ENCODE measurements at places on chromosomes 5 and 9.

GRCh38 chr5:40716590-40716989 is 36.9 kb downstream of the PTGER4 start:
- no peak for DNase-seq

DNA sequence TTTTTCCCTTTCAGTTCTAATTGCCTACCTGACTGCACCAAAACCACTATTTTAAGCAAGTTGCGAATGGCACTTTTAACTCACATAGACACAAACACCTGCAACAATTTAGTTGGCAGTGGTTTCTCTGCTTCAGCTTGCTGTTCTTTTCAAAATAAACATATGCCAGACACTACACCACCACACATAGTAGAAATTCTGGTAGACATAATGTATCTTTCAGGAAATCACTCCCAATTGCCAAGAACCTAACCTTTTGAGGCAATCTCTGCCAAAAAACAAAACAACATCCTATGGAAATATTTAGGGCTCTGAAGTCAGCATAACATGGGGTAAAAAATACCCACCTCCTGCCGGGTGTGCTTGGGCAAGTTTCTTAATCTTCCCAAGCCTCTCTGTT is 27.7 kb downstream of the GLIS3 start:
- no peak for DNase-seq

GRCh38 chr9:136086213-136086881 is 8.7 kb downstream of the NACC2 start:
- DNase-seq, result no peak

- DNase-seq, result no peak
Observed at GRCh38 chr5:61999371-61999770, 306.6 kb upstream of the KIF2A start.

DNA sequence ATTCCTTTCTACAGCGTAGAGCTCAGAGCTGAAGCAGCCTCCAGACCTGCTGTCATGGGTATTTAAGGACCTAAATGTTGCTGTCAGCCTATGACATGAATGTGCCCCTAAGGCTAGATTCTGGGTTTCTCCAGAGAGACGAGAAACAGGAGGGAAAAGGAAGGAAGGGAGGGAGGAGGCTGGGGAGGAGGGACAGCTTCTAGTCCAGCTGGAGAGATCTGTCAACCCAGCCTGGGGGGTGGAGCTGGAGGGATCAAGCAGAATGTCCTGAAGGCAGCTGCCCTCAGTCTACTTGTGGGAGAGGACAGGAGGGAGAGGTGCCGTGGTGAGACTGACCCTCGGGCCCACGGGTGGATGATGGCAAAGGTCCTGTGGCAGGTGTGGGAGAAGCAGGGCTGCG is 1.1 kb upstream of the DBH start:
- DNase-seq, result no peak

GRCh38 chr5:65338606-65339151 is 143.0 kb downstream of the ADAMTS6 start:
- no peak for DNase-seq

- DNase-seq, result no peak
Observed at GRCh38 chr5:141618030-141618803, 583 bp downstream of the DIAPH1 start.

DNA sequence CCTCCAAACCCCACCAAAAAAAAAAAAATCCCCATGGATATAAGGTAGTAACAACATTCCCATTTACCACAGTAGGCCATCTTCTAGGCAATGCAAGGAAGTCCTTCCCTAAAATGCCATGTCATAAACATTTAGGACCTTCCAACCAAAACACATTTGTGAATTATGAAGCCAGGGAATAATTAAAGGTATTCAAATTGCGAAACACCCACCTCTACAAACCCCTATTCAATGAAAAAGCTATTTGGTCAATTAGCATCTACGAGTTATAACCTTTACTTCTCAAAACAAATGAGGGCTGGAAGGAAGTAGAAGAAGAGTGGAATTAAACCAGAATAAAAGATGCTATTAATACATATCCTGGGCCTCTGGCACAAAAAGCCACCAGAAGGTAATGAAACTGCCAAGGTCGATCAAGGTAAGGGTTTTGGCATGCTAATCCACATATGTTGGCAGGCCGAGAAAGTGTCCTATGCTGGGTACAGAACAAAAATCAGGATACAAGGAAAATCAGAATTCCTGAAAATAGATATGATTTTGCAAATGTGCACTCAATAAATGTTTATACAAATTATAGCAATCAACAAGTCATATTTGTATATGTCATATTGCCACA is 47.7 kb downstream of the MTMR12 start:
- no peak for DNase-seq

DNA sequence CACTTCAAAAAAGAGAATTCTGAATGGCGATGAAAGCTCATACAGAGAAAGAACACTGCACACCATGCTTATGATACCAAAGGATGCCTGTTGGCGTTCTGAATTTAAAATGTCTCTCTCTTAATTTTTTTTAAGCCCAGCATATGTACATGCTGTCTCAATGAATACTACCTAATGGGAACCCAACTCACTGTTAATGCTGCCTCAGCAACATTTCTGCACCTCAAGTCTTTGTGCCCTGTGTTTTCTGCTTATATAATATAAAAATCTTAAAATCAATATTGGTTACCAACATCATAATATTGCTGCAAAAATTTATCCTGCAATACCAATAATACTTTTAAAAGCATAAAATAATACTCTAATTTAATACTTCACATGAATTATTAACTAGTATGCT is 44.1 kb upstream of the POU5F2 start:
- DNase-seq, result no peak

DNA sequence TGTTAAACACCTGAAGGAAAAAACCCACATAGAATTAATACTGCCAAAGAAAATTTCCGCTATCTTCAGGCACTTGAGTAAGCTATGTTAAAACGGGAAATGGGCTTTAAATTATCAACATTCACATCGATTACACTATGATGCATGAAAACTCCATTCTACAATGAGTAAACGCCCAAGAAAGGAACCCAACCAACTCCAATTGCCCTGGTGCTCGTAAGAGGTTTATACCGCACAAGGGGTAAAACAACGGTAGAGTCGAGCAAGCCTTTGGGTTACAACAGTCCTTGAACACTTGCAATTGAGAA is 1.0 kb downstream of the AGTPBP1 start:
- DNase-seq, result no peak

DNA sequence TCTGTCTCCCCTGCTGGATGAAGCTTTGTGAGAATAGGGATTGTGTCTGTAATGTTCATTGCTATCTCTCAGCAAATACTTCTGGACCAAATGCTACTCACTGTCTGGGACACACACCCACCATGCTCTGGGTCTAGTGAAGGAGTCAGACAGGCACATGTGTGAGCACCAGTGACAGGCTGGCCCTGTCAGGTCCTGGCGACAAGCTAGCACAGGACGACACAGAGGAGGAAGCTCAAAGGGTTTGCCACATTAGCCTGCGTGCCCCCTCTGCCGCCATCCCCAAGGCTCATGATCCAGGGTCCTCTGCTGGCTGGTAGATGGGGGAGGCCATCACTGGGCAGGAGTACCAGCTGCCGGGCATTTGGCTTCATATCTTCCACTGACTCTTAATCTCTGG is 23.3 kb downstream of the LRSAM1 start:
- no peak for DNase-seq

GRCh38 chr5:2892466-2893000 is 141.1 kb upstream of the IRX2 start:
- peak; percentile 15 for DNase-seq

GRCh38 chr5:176824604-176825003 is 14.2 kb downstream of the UNC5A start:
- no peak for DNase-seq

DNA sequence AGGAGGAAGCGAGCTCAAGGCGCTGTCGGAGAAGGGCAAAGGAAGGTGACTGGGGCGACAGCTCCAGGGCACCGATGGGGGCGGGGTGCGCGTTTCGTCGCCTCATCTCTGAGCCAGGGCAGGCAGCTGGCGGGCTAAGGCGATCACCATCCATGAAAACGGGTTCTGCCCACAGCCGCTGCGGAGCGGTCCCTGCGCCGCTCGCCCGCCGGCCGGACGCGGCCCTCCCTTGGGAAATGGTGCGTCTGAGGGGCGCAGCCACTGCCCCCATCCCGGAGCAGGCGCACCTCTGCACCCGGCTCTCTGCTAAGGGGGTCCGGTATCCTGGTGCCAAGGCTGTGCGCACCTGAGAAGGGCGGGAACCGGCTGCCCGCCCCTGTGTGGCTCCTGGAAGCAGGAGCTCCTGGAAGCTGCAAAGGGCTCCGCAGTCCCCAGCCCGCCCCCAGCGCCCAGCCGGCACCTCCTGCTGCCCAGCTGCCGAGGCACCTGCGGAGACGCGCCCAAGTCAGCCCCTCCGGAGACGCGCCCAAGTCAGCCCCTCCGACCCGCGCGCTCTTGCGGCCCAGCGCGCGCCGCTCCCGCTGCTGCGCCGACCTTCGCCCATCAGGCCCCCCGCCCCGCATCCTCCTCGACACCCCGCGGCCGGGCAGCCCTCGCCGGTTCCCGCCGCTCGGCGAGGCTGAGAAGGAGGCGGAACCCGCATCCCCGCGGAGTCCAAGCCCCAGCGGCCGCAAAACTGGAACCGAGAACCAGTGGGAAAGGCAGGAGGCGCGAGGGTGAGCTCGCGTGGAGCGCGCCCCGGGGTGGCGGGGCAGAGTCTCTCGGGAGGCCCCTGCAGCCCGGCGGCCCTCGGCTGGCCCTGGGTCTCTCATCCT is 757 bp downstream of the ANKRD34B start:
- DNase-seq, result no peak

GRCh38 chr9:122904466-122904822 is 715 bp downstream of the RC3H2 start:
- DNase-seq, result no peak

GRCh38 chr5:40465416-40465815 is 214.3 kb upstream of the PTGER4 start:
- DNase-seq, result no peak

DNA sequence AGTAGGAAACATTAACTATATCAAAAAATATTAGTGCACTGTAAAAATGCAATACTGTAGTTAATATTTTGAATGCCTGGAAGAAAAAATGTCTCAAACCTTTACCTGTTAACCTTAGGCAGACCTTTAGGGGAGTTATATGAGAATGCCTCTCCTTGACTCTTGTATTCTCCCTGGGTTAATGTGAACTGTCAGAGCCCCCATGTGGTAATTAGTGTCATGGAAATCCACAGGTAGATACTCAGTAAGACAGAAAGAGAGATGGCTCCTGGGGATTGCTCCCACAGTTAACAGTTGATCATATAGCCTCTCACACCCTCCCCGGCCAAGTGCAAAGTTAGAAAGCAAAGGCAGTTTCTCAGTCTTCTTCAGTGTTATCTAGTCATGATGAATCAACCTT is 742.8 kb downstream of the NR2F1-AS1 start:
- DNase-seq, result no peak

- DNase-seq, result no peak
Observed at GRCh38 chr5:75463726-75464125, 47.7 kb downstream of the CERT1 start.

DNA sequence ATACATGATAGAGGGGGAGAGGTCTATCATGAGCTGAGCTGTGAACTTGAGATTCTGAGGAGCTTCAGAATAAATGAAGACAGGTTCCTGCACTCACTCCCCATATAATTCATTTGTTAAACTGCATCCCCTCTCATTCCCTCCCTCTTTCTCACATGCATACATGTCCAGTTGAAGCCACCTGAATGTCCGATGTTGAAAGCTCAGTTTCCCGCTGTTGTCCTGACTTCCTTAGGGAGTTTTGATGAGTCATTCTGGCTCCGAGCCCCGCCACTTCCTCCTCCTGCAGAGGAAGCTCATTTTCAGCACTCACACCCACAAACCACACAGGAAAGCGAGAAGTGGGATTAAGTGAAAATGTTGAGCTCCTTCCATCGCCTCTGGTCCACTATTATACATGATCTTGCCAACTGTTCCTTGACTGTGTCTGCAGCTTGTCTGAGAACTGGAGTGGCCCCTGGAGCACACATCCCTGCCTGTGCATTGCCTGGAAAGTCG is 121.2 kb downstream of the CEMIP2 start:
- peak; percentile 81 for DNase-seq

DNA sequence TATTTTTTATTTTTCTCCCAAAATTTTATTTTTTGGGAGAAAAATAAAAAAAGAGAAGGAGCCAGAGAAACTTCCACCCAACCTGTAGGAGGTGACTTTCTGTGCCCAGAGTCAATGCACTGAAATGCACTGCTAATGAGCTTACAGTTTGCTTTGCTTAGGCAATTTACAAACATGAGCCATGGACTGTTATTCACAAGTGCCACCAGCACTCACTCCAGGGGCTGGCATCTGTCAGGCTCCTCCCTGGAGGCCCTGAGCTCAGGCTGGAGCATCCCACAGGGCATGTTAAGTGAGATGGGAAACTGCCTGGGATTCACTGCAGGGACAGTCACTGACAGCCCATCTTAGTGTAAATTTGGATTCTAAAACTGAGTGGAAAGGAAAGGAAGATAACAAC is 74.9 kb downstream of the FANCC start:
- no peak for DNase-seq

- DNase-seq, result no peak
Observed at GRCh38 chr5:149223081-149223848, 48.4 kb upstream of the AFAP1L1 start.
